Right ventricle myocardium superior (tissue), 1 donor: ENCODE measurements at places on chromosomes 5 and 9.

DNA sequence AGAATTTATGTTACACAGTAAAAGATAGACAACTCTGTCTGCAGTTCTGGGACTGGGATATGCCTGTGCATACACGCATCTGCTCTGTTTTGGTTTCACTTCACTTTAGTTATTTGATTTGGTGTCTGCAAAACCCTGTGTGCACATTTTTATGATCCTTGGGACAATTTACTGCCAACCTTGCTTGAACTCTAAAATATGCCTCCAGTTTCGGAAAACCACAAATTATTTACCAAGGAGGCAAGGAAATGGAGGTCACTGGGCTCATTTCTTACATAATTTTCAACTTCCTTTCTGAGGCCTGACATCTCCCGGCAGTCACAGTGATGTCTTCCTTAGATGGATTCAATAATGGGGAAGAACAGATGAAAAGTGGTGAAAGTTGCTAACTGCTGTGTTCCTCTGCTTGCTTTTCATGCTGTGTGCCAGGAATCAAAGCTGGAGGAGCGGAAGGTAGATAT is 61.2 kb upstream of the TAF11L2 start:
- no peak for DNase-seq

DNA sequence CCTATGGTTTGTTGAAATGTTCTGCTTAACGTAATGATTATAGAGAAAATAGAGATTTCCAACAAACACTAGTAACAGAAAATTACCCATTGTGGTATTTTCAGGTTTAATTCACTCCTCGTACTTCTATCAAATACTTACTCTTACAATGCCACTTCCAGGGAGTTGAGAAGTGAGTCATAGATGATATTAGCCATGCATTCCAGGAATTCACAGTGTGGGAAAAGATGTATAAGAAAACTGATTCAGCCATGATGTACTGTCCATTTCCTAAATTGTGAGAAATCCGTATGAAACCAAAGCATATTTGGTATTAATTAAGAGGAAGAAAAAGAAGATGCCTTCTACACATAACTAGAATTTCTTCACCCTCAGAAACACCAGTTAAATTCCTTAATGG is 1854.6 kb upstream of the WWC1 start:
- DNase-seq = no peak

DNA sequence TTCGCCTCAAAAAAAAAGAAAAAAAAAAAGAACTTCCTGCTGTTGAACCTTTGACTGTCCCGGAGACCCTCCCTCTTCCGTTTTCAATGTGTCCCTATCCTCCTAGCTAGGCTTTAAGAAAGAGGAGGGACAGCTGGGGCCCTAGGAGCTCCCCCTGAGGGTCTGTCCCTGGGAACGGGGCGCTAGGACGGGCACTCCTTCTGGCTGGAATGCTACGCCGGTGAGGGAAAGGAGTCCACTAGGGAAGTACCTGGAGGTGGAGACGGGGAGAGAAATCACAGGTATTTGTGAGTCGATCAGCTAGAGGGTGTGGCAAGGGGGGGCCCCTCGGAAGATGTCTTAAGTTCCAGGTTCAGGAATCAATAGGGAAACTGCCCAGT is 4.6 kb downstream of the SIT1 start:
- DNase-seq = no peak

- no peak for DNase-seq
Observed at GRCh38 chr9:69963803-69964202, 79.8 kb upstream of the MAMDC2 start.

DNA sequence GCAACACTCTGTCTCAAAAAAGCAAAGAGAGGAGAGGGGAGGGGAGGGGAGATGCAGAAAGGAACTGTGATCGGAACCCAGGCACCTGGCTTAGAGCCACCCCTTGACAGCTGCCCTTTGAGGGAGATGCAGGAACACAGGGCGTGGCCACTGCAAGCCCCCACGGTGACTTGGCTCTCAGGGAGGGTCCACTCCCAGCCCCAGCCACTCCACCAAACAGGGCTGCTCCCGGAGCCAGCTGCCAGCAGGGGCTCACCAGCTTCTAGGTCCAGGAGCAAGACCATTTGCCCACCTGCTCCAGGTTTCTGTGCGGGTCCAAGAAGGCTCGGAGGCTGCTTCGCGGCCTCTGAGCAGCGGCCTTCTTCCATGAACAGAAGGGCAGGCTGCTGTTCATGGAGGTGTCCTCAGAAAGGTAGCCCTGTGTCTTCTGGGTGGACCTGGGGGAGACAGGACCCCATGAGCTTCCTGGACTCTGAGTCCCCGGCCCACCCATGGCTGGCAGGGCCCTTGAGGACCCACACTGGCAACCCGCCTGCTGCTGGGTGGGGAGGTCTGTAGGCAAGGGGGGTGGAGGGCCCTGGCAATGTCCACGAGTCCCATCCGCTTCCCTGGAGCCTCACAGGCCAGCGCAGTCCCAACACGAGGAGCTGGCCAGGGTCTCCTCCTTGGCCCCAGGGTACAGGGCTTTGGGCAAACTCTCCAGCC is 7.9 kb downstream of the C9orf50 start:
- DNase-seq = no peak

GRCh38 chr5:165370794-165371193 is 1865.4 kb downstream of the MAT2B start:
- no peak for DNase-seq

GRCh38 chr5:54136516-54137440 is 173.6 kb downstream of the ARL15 start:
- DNase-seq = no peak

- no peak for DNase-seq
Observed at GRCh38 chr9:98869078-98869745, 61.7 kb downstream of the GALNT12 start.

DNA sequence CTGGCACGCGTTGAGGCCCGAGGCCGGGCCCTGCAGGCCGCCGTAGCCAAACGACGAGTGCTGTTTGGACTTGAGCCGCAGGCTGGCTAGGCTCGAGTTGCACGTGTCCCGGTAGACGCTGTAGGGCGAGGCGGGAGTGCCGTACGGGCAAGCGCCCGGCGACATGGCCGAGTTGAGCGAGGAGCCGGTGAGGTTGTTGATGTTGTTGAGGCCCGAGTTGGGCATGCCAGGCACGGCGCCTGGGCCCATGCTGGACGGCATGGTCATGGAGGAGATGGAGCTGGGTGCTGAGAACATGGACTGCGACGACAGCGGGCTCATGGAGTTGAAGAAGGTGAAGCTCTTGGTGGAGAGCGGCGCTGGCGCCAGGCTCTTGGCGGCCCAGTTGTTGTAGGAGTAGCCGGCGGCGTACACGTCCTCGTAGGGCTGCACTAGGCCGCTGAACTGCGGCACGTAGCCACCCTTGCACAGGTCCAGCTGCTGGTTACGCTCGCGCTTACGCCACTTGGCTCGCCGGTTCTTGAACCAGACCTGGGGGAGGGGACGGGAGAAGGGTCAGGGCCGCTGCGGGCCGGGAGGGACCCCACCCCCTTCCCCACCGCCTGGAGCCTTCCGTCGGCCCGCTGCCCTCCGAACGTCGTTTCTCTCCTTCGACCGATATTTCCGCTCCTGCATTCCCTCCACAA is 5.1 kb downstream of the PITX1 start:
- no peak for DNase-seq

GRCh38 chr5:169978714-169979113 is 1.6 kb downstream of the INSYN2B start:
- no peak for DNase-seq

GRCh38 chr5:32330126-32330971 is 17.6 kb upstream of the MTMR12 start:
- DNase-seq = no peak

DNA sequence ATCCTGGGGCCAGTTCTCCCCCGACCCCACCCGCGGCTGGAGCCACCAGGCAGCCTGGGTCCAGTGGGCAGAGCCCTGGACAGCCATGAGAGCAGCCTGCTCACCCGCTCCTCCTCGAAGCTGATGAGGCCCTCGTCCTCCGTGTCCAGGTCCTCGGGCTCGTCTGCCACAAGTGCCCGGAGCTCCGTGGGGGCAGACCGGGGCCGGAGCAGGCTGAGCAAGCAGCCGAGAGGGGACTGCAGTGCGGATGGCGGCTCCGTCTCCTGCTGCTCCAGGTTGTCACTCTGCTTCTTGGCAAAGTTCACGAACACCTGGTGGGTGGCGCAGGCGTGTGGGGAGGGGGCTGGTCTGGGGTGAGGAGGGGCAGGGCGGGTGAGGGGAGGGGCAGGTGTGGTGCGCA is 11.9 kb upstream of the CLIC3 start:
- no peak for DNase-seq

GRCh38 chr5:67267512-67268216 is 71.1 kb upstream of the CD180 start:
- peak; percentile 73 for DNase-seq

DNA sequence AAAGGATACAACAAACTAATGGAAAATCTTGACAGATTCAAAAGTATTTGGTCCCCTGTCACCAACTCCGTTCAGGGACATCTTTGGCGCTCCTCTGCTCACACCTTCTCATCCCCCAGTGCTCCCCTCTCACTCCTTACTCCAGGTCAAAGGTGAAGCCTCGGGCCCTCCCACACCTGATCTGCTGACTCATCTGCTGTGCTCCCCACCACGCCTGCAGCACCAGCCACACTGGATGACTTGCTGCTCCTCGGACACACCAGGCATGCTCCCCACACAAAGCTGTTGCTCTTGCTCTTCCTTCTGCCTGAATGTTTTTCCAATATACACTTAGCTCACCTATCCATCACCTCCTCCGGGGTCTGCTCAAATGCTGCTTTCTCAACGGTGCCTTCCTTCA is 123.4 kb downstream of the ESM1 start:
- no peak for DNase-seq

DNA sequence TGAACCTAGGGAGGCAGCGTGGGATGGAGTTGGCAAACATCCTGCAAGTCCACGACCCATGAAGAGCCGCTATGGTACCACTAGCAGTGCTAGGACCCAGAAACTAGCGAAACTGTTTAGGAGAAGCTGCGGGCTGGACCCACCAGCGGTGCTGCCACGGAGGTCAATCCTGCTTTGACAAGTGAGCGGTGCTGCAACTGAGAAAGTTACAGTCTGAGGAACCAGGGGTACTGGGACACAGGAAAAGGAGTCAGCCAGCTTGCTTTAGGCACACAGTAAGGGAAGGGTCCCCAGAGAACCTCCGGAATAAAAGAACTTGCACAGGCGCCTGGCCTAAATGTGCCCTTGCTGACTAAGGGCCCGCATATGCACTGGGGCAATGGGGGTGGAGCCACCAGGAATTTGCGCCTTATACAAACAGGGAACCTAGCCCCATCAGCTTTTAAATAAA is 23.6 kb upstream of the ANXA2R start:
- DNase-seq = peak; percentile 45

- no peak for DNase-seq
Observed at GRCh38 chr9:114287001-114287762, 35.7 kb upstream of the ORM1 start.

DNA sequence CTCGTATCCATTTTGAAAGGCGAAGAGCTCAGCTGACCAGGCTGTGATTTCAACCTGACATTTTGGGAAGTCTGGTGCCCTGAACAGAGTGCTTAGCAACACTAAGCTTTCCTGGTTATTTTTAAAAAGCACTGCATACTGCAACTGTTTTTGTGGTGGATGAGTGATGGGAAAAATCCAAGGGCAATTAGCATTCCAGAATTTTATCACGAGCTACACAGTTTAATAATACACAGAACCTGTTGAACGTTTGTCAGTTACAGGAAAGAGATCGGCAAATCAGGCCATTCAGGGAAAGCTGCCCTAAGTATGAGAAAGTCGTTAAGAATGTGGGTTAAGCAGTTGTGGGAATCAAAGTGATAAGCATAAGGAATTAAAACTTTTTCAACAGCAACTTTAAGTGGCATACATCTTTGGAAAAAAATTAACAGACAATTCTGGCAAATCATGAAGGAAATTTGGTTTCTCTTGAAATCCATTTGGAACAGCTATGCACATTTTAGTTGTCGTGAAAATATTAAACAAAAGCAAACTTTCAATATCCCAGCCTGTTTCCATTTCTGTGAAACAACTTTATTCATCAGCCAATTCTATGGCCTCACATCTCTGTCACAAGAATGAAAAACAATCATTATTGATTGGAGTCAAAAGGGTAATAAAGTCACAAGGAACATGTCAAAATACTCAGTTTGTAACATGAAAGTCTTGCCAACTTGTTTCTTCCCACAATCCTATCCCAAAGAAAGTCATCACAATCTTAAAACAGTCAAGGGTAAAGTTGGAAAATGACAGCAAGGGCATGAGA is 25.7 kb downstream of the PUM3 start:
- DNase-seq = no peak

- no peak for DNase-seq
Observed at GRCh38 chr5:39058178-39058921, 15.8 kb downstream of the RICTOR start.

- no peak for DNase-seq
Observed at GRCh38 chr5:164799391-164799790, 1294.0 kb downstream of the MAT2B start.

DNA sequence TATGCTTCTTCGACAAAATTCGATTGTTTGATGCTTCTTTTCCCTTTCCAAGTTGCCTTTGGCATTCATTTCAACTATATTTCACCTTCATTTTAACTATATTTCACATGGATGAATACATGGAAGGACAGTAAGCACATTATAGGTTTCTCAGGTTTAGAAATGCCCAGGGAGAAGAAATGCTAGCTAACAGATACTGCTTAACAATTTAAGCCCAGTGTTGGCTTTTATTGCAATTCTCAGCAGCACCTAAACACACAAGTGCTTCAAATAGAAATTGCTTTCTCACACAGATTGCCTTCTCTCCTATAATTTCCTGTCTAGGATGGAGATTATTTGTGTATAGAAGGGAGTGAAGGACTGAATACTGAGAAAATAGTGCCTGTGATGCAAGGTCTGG is 30.2 kb upstream of the SMC5 start:
- DNase-seq = no peak

DNA sequence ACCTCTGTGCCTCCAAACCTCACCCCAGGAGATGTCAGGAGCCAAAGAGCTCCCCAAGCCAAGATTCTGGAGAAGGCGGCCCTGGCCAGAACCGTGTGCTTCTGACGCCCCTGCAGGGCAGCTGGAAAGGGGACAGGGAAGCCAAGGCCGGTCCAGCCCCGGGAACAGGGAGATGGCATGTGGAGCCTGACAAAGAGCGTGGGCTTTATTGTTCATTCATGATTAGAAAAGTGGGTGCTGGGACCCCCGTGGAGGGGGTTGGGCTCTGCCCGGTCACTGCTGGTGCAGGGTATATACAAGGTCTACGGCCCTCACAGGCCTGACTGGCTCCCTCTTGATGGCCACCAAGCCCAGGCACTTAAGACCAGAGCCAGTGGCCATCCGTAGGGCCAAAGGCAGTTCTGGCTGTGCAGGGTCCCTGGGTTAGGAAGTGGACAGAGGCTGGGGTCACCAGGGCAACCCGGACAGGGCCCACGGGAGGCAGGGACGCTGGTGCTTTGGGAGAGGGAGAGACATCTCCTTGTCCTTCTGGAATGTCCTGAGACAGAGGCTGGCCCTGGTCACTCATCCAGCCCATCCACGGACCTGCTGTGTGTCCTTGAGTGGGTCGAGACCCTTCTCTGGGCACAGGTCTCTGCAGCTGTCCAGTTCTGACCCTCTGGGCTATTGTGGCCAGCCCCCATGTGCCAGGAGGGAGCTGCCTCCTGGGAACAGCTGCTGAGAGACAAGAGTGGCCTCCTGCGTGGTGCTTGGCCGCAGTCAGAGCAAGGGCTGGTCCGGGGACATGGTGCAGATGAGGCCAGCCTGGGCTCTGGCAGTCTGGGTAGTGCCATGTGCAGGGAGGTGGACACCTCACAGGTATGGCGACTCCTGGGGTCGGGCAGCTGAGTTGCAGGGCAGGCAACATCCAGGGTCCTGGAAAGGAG is 12.5 kb downstream of the NINJ1 start:
- DNase-seq = peak; percentile 29
